ENCODE measurements at places on chromosomes 12 and 14.

DNA sequence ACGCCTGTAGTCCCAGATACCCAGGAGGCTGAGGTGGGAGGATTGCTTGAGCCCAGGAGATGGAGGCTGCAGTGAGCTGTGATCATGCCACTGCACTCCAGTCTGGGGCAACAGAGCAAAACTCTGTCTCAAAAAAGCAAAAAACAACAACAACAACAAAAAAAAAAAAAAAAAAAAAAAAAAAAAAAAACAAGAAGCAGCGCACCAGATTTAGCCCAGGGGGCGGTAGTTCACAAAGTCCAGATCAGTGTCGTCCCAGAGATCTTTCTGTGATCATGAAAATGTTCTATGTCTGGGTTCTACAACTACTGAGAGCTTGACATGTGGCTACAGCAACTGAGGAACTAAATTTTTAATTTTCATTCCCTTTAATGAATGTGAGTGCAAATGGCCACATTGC is 27.4 kb downstream of the OAS2 start:
- no peak for DNase-seq

DNA sequence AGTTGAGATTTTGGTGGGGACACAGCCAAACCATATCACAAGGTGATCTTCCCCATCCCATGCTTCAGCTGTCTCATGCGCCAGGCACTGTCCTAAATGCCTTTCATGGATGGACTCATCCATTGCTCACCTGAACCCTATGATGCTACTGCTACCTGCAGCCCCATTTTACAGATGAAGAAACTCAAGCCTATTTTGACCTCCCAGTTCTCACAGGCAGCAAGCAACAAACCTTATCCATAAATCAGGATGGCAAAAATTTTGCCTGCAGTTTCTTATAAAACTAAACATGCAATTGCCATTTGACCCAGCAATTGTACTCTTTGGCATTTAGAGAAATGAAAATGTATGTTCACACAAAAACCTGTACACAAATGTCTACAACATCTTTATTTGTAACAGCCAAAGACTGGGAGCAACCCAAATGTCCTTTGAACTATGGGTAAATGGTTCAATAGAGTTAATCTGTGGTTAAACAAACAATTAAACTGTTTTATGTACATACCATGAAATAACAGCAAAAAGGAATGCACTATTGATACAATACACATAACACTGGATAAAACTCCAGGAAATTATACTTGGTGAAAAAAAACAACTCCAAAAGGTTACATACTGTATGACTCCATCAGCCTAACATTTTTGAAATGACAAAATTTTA is 2.6 kb downstream of the NT5DC3 start:
- DNase-seq, result no peak

DNA sequence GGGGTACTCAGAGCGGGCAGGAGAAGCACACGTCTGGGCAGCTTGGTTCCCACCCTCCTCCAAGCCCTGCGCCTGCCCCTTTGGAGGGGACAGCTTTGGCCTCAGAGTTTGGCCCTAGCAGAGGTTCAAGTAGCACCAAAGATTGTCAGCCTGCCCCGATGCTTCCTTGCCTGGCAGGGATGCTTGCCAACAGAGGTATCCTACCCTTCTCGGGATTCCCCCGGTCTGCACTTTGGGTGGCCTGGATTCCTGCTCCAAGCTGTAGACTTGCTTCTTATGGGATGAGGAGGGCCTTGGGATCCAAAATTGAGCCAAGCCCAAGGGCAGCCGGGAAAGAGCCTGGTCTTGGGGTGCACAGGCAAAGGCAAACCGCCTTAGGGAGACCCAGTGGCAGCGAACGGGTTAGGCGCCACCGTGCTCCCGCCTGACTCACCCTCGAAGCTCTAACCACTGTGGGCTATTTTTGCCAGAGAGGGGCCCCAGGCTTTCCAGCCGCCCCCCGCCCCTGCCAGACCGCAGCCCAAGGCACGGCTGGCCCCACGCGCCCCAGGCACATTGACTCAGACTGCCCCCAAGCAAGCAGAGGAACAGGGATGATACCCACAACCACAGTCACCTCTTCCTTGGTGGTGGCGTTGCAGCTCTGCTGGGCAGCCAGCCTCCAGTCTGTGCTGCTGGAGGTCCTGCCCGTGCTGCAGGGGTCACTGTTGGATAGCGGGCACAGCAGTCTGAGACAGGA is 847 bp upstream of the WNT10B start:
- no peak for DNase-seq

GRCh38 chr14:94600148-94600545 is 12.0 kb upstream of the SERPINA3 start:
- DNase-seq, result no peak

- DNase-seq, result no peak
Observed at GRCh38 chr14:29421156-29421728, 506.4 kb downstream of the PRKD1 start.

DNA sequence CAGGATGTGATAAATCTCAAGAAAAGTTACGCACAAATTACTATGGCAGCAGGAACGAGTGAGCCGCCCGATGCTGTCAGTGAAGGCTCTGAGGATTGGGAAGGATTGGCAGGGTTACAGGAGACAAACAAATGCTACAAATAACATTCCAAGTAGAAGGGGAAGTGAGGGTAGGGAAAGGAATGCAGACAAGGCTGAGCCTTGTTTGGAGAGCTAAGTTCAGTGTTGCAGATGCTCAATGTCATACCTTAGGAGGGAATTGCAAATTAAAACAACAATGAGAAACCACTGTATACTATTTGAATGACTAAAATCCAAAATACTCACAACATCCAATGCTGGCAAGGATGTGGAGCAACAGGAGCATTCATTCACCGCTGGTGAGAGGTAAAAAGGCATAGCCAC is 1.3 kb downstream of the CLEC9A start:
- DNase-seq, result no peak

GRCh38 chr14:60760644-60761364 is 26.2 kb downstream of the MNAT1 start:
- DNase-seq, result no peak

DNA sequence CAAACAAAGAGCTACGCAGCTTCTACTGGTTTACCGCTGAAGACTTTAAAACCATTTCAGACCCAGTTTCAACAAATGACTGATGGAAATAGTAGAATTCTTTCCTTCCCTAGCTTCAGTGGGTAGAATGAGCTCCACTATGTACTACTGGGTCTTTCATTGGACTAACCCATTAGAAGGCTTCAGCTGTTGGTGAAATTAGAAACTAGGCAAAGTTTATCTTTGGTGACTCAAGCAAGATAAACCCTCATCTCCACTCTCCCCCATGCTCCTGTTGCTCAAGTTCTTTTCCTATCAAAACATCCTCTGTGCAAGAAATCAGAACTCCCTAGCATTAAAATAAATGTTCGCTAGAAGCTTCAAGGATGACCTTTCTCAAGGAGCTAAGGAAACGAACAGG is 159.2 kb downstream of the PAWR start:
- DNase-seq, result no peak

GRCh38 chr14:81234278-81234677 is 13.5 kb upstream of the GTF2A1 start:
- DNase-seq, result no peak

Measured in stimulated activated CD8-positive, alpha-beta memory T cell treated with anti-CD3 and anti-CD28 coated beads, Interleukin-7, amount 100 ng/mL, for 24 hours (primary cell).